ENCODE measurements at places on chromosomes 7 and 10. TPM values are rescaled to one million over a fixed set of nuclear protein-coding genes. Genes with fewer than 3 reads are reported as not detected.

GRCh38 chr7:103048833-103049232 is 25.8 kb downstream of the FBXL13 start:
- DNase-seq, result no peak

- DNase-seq, result peak; percentile 2
Measured at GRCh38 chr10:42962110-42962901, 114.6 kb upstream of the RET start.

The COL28A1 gene
- total RNA-seq, result not detected

The ACHE gene
- 3.0 TPM for total RNA-seq

DNA sequence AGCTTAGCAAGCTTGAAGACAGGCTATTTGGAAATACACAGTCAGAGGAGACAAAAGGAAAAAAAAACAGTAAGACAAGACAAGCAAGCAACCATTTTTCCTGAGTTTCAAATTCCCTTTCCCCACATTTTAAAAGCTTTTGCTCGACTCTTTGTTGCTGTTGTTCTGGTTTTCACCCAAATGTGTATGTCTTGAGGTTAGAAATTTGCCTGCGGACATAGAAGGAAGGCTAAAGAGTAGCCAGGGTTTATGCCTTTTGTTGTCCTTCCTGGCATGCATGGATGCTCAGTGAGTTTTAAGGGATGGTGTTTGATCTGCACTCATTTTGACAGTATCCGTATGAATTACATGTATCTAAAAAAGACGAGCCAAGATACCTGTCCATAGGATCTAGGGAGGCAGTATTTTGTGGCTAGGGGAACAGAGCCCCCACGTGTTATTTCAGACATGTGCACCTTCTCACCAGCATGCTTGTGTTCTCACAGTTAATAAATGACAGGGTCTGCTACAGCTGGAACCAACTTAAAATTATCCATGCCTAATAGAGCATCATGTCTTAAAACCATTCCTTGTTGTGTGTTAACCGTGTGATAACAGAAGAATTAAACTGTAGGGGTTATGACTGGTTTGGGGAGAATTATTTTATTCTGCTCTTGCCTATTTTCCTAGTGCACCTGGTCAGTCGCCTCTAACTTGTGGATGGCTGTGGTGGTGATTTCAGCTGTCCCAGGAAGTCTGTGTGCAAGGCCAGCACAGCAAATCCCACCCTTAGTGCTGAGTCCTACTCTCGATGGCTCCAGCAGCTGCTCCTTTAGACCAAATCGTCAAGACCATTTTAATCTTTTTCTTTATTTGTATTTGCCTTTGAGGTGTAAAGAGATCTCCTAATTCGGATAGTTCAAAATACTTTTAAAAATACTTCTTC is 9.1 kb downstream of the WIPF3 start:
- no peak for DNase-seq

The ADAMTS14 gene
- 1.1 TPM for total RNA-seq

DNA sequence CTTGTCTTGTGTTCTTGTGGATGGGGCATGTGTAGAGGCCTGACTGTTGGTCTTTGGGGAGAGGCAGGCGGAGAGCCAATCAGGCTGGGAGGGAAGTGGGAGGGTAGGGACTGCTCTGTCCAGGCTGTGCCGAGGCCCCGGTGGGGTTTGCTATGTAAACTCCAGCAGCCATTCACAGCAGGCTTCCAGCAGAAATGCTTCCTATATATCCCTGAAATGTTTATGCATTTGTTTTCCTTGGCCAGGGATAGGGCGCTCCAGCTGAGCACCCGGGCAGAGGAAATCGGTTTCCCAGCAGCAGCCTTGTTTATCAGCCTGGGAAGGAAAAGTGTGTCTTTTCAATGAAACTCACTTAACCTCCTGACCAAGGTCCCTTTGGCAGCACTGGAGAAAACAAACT is 18.3 kb upstream of the AQP1 start:
- no peak for DNase-seq

The DUSP5 gene
- total RNA-seq, result 46.0 TPM

The TMEM176A gene
- 1.3 TPM for total RNA-seq

DNA sequence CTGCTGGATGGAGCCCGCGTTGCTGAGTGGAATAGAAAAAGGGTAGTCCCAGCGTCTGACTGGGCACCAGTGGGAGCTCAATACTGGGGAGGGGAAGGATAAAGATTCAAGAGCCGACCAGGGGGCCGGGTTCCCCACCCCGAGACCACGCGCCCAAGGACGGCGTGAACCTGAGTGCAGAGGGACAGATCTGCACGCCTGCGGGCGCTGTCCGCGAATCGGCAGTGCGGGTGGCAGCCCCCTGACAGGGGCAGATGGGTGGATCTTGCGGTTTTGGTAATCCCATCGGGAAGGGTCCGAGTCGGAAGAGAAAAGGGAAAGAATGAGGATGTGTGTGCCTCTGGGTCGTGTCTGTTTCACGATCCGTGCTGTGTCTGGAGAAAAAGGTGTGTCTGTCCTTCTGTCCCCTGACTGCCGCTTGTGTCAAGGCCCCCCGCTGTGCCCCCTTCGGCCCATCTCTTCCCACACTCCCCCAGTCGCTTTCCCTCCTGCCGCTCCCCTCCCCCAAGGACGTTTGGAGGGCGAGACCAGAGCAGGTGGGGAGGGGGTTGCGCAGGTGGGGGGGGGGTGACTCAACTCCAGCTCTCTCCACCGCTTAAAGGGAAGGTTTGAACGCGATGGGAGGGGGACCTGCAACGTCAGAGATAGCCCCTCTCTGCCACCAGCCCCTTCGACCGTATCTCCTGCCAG is 734 bp upstream of the VGF start:
- DNase-seq, result no peak

DNA sequence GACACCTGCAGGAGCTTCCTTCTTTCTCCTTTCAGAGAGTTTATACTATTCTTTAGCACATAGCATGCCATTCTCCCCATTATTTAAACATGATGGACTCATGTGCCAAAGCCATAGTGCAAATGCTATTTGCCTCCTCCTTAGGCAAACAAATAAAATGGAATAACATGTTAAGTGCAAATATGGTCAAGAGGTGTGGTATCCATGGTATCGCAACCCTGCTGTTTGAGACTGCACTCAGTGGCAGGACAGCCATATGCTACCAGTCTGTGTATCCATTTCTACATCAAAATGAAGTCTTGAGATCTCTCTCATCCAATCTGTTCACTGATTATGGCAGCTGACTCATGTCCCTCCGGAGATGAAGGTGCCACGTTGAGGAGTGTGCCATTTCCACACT is 22.8 kb downstream of the HEPACAM2 start:
- DNase-seq, result no peak

DNA sequence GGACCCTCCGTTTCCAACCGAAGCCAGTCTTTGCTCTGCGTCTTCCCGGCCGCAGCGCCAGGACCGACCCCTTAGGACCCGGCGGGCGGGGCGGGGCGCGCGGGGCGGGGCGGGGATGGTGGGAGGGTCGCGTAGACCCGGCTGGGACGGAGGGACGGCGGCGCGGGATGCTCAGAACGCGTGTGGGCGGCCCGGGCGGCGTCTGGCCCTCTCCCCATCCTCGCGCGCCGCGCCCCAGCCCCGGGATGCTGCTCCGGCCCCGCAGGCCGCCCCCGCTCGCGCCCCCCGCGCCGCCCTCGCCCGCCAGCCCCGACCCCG is at the start of gene UTF1:
TSS of gene UTF1 (plus strand) at position 174 of the 318 bp plus-strand sequence. CDS start at position 246, 72 bp downstream.
- DNase-seq, result no peak

The TCF7L2 gene
- total RNA-seq, result 49.3 TPM

DNA sequence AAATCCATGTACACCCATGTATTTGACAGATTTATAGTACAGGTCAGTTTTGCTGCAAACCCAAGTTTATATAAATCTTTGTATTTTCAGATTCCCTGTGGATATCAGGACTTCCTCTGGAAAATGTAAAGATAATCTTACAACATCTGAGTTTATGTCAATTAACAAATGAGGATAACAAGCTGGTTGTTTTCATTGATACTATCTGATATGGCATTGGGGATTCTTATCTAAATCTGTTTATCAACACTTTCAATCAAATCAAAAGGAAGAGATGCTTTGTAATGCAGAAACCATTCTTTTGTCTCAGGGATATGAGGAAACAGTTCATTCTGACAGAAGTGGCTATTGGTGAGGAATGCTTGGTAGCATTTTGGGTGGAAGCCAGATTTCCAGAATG is 64.9 kb upstream of the FAM204A start:
- no peak for DNase-seq

The PON3 gene
- 50.9 TPM for total RNA-seq

- peak; percentile 83 for DNase-seq
Measured at GRCh38 chr7:94655848-94656657, at the start of gene SGCE. Gene SGCE, minus strand, starts transcription at chr7:94656133. Its CDS starts 35 bp downstream, at chr7:94656098.

All from endothelial cell (in vitro differentiated cells).